A549 treated with RU486 at 1 μM for 4 hours (cell line): ENCODE measurements at places on chromosomes 12 and 14. TPM values are rescaled to one million over a fixed set of nuclear protein-coding genes. Genes with fewer than 3 reads are reported as not detected.

Gene CCDC177
- total RNA-seq = not detected in 5 replicates

Gene AQP5
- total RNA-seq = not detected in 5 replicates

Gene KLHL33
- total RNA-seq = not detected in 5 replicates

Gene RNF41
- 20.2 to 25.5 TPM (median 24.6 TPM) in 5 replicates for total RNA-seq

Gene ANKRD33
- 0.14 to 0.24 TPM in 2 of 5 replicates, not detected in the others for total RNA-seq

Gene SRGAP1
- 8.7 to 14.0 TPM (median 11.5 TPM) in 5 replicates for total RNA-seq

Gene TRAF3
- total RNA-seq = 19.9 to 26.8 TPM (median 24.4 TPM) in 5 replicates

Gene MMP17
- 5.9 to 12.4 TPM (median 12.2 TPM) in 5 replicates for total RNA-seq

Gene VRTN
- total RNA-seq = not detected in 5 replicates

Gene TNFAIP2
- 298 to 395 TPM (median 349 TPM) in 5 replicates for total RNA-seq

Gene MIP
- total RNA-seq = not detected in 5 replicates

Gene CMA1
- not detected in 5 replicates for total RNA-seq

Gene DAO
- total RNA-seq = not detected in 5 replicates

Gene GLS2
- 0.09 to 0.76 TPM (median 0.16 TPM) in 5 replicates for total RNA-seq

Gene KRT78
- total RNA-seq = 0.08 TPM in 1 of 5 replicates, not detected in the others
